Small intestine (tissue), 16 donors: ENCODE measurements at places on chromosomes 12 and 14.
A peak's percentile ranks its signal among the peaks of the same experiment; 100 is the strongest.

DNA sequence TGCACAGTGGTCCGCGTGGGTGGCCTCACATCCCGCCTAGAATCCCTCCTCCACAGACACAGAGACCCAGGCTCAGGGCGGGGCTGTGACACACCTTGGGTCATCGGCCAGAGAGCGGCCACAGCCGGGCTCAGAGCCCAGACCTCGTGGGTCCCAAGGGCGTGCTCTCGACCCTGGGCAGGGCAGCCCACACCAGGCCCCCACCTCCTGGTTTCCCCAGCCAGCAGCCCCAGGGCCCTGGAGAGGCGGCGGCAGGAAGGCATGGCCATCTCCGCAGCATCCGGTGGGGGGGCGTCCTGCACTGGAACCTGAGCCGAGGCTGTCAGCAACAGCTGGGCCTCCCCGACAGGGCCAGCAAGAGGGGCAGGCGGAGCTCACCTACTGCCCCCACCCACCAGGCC is 15.2 kb downstream of the JAG2 start:
- DNase-seq = no peak
- H3K4me3 ChIP-seq = no peak overlapping the region
- H3K27me3 ChIP-seq = no peaks in the 10 kb centered on the region
- H3K36me3 ChIP-seq = no peaks in the 10 kb centered on the region
- H3K4me1 ChIP-seq = no peaks in the 10 kb centered on the region

- H3K4me1 ChIP-seq = no peaks in the 10 kb centered on the region
- no peak for DNase-seq
- no peak overlapping the region for H3K27ac ChIP-seq
- H3K27me3 ChIP-seq = no peaks in the 10 kb centered on the region
- H3K4me3 ChIP-seq = no peak overlapping the region
Measured at GRCh38 chr14:57987596-57988300, 121.9 kb upstream of the SLC35F4 start.

GRCh38 chr12:47954058-47954457 is 9.3 kb upstream of the TMEM106C start:
- DNase-seq = no peak
- H3K4me1 ChIP-seq = peaks cover 4% of the 10 kb centered on the region
- H3K27ac ChIP-seq = no peak overlapping the region
- H3K27me3 ChIP-seq = no peaks in the 10 kb centered on the region
- no peak overlapping the region for H3K4me3 ChIP-seq
- H3K36me3 ChIP-seq = no peaks in the 10 kb centered on the region

GRCh38 chr14:68795597-68796417 is 2.9 kb upstream of the ZFP36L1 start:
- H3K4me1 ChIP-seq = peaks cover 3% of the 10 kb centered on the region
- peaks cover 17% of the 10 kb centered on the region for H3K36me3 ChIP-seq
- no peaks in the 10 kb centered on the region for H3K27me3 ChIP-seq
- DNase-seq = peak; percentile 85

GRCh38 chr12:13716119-13716518 is 265.3 kb downstream of the GRIN2B start:
- no peak overlapping the region for H3K27ac ChIP-seq
- H3K36me3 ChIP-seq = no peaks in the 10 kb centered on the region
- H3K4me1 ChIP-seq = no peaks in the 10 kb centered on the region
- H3K27me3 ChIP-seq = no peaks in the 10 kb centered on the region
- no peak overlapping the region for H3K4me3 ChIP-seq

- H3K4me3 ChIP-seq = no peak overlapping the region
- peaks cover 13% of the 10 kb centered on the region for H3K36me3 ChIP-seq
- H3K27me3 ChIP-seq = no peaks in the 10 kb centered on the region
- no peaks in the 10 kb centered on the region for H3K4me1 ChIP-seq
- DNase-seq = no peak
- H3K27ac ChIP-seq = no peak overlapping the region
Measured at GRCh38 chr12:95177201-95177768, 40.0 kb downstream of the FGD6 start.

- no peaks in the 10 kb centered on the region for H3K36me3 ChIP-seq
- H3K4me3 ChIP-seq = no peak overlapping the region
- no peak for DNase-seq
- no peaks in the 10 kb centered on the region for H3K4me1 ChIP-seq
Measured at GRCh38 chr12:119730381-119730780, 62.4 kb downstream of the PRKAB1 start.

GRCh38 chr14:75134644-75135043 is 7.8 kb upstream of the NEK9 start:
- no peak overlapping the region for H3K4me3 ChIP-seq
- H3K27ac ChIP-seq = no peak overlapping the region
- H3K27me3 ChIP-seq = no peaks in the 10 kb centered on the region
- DNase-seq = no peak
- peaks cover 8% of the 10 kb centered on the region for H3K36me3 ChIP-seq

GRCh38 chr12:42129595-42130204 is 15.0 kb downstream of the GXYLT1 start:
- no peak overlapping the region for H3K27ac ChIP-seq
- DNase-seq = peak; percentile 59
- no peak overlapping the region for H3K4me3 ChIP-seq
- no peaks in the 10 kb centered on the region for H3K27me3 ChIP-seq
- no peaks in the 10 kb centered on the region for H3K36me3 ChIP-seq
- peaks cover 2% of the 10 kb centered on the region for H3K4me1 ChIP-seq

GRCh38 chr12:76945867-76946266 is 67.0 kb upstream of the CSRP2 start:
- DNase-seq = no peak
- no peak overlapping the region for H3K4me3 ChIP-seq
- H3K27me3 ChIP-seq = no peaks in the 10 kb centered on the region
- H3K36me3 ChIP-seq = no peaks in the 10 kb centered on the region
- no peaks in the 10 kb centered on the region for H3K4me1 ChIP-seq
- no peak overlapping the region for H3K27ac ChIP-seq

- H3K27ac ChIP-seq = no peak overlapping the region
- H3K4me3 ChIP-seq = no peak overlapping the region
Measured at GRCh38 chr14:105913221-105913620, 386.8 kb downstream of the TMEM121 start.

DNA sequence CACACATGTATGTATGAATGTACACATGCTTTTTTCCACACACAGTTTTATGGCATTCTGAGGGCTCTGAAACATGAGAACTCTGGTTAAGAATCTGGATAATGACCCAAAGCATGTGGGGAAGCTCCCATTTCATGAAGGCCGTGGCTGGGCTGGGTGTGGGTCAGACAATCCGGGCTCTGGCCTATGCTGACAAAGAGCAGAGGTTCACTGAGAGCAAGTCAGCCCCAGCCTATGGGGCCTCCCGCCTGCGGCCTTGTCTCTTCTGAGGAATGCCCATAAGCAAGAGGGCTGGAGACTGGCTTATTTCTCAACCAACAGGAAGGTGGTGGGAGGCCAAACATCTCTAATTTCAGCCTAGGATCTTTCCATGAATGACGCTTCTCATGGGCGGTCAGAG is 8.5 kb downstream of the MYH6 start:
- no peak for DNase-seq
- H3K27ac ChIP-seq = no peak overlapping the region
- H3K36me3 ChIP-seq = no peaks in the 10 kb centered on the region
- no peaks in the 10 kb centered on the region for H3K27me3 ChIP-seq
- no peaks in the 10 kb centered on the region for H3K4me1 ChIP-seq
